ENCODE measurements at places on chromosomes 12 and 14.

- DNase-seq: no peak
These were observed 210.9 kb downstream of the MED13L start for GRCh38 chr12:116066381-116067230.

- DNase-seq: no peak
These were observed 50.1 kb upstream of the KCNA1 start for GRCh38 chr12:4859478-4860210.

DNA sequence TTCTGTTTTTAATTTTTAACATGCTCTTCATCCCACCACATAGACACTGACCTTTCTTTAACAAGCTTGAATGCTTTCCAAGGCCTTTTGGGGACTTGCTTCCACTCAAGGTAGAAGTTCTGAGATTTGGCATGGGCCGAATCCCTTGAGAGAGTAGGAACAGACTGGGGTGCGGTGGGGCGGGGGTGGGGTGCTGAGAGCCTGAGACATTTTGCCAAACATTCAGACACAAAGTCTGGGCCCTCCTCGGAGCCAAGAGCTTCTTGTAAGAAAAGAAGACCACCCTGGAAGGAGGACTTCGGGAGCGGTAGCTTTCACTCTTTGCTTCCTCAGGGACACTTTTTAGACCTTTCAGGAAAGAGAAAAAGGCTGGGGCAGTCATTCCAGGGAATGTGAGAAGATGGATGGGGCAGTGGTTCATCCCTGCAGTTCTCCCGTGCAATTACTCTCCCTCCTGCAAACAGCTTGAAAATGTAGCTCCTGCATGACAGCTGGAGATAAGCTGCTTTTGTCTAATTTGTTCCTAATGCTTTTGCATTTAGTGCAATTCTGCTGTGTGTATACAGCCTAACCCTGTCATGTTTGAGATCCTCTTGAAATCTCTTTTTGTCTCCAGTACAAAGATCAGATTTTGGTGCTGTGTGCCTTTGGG, 16.3 kb upstream of the MYO1H start:
- DNase-seq: no peak

GRCh38 chr14:104967386-104968152, 10.6 kb downstream of the AHNAK2 start:
- no peak for DNase-seq

DNA sequence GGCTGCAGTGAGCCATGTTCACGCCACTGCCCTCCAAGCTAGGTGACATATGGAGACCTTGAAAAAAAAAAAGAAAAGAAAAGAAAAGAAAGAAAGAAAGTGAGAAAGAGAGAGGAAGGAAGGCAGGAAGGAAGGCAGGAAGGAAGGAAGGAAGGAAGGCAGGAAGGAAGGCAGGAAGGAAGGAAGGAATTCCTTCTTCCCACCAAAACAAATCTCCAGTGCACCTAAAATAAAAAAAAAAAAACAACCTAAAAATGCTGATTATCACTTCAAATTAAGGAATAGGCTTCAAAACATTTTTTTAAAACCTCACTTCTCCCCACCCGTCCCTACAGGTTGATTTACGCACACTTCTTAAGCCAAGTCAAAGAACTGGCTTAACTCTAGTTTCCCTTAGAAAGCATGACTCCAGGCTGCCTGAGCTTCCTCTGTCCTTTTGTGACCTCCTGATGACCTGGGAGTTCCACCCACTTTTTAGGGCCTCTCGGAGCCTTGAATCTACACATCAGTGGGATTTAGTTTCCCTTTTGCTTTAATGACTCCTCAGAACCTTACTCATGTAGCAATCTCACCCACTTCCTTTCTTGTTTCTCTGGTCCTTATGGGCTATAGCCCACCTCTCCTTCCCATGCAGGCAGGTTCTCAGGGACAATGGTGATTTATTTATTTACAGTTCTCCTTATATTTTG, 18.6 kb downstream of the DUSP6 start:
- no peak for DNase-seq

- DNase-seq: no peak
These were observed 519.6 kb downstream of the GLT1D1 start for GRCh38 chr12:129372876-129373275.

- no peak for DNase-seq
These were observed 101.8 kb downstream of the OSBPL8 start for GRCh38 chr12:76457818-76458217.

- no peak for DNase-seq
These were observed 121.7 kb upstream of the FUT8 start for GRCh38 chr14:65290830-65291229.

DNA sequence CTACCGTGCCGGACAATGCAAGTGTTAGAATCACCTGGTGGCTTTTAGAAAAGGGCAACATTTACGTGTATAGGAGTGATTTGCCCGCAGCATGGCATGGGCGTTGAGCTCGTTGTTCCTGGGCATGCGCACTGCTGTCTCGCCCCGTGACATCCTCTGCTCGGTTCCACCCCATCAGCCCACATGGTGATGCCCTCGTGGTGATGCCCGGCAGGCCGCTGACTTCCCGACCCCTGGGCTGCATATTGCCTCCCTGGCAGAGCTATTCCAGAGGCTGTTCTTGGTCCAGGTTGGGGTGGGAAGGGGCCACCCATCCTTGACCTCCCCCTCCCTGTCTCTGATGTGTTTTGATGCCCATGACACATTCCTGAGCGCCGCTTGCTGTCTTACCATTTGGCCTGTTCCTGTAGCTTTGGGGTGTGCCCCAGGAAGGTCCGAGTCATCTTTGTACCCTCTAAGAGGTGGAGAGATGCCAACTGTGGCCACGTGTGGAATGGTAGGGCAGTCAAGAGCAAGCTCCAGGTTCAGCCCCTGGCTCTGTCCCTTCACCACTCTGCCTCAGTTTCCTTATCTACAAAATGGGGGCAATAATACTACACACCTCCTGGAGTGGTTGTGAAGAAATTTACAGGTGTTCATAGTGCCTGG, 4.8 kb downstream of the HIP1R start:
- DNase-seq: no peak

DNA sequence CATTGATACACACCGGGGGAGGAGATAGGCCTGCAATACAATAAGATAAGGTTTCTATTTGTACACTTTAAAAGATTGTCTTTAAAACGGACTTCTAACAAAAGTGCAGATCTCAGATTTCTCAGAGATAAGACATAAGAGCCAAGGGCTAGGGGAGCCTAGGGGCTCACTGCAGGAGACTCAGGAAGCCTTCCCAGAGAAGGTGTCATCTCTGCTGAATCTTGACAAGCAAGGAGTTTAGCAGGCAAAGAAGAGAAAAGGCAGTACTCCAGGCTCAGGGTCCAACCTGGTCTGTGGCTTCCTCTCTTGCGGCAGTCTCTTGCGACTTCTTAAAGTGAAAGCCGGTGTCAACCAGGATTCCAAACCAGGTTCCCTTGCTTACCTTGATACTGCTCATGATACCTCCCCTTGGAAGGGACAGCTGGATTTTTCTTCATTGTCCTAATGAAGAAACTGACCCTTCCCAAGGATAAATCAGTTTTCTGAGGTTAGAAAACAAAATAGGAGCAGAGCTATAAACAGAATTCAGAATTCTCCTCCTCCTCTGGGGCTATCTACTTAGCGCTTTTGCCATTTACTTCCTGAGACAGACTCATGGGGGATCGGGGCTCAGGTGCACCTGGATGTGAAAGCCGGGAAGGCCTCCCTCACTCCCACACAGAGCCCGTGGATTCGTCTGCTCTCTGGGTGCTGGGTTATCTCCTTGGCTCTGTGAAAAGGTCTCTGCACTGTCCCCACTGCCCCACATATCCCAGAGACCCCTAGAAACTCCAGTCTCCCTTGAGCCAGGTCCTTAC, 1.7 kb upstream of the SCNN1A start:
- no peak for DNase-seq

DNA sequence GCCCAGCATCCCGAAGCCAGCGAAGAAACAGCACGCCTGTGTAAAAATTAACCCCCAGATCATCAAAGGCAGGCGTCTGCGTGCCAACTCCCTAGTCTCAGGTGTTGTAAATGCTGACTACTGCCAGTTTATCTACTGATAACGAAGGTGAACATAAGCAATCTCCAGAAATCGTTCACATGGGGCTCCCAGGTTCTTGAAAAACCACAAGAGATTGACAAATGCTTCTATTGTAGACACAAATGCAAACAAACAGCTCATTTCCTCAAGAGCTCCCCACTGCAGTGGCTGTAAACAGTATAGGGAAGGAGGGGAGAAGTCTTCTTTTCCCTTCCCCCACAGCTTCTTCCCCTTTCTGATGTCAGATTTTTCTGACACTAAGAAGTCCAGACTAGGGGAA, 5.3 kb upstream of the PLEKHG3 start:
- DNase-seq: no peak

GRCh38 chr12:52628841-52629240, 10.5 kb upstream of the KRT73 start:
- no peak for DNase-seq

- no peak for DNase-seq
These were observed 13.7 kb upstream of the ZNF84 start for GRCh38 chr12:133023566-133023965.

- DNase-seq: no peak
These were observed 497.7 kb downstream of the FUT8 start for GRCh38 chr14:65910108-65910786.

- no peak for DNase-seq
These were observed 15.0 kb upstream of the ORAI1 start for GRCh38 chr12:121611306-121611705.

- DNase-seq: no peak
These were observed 63.2 kb downstream of the TTC9 start for GRCh38 chr14:70704960-70705359.

DNA sequence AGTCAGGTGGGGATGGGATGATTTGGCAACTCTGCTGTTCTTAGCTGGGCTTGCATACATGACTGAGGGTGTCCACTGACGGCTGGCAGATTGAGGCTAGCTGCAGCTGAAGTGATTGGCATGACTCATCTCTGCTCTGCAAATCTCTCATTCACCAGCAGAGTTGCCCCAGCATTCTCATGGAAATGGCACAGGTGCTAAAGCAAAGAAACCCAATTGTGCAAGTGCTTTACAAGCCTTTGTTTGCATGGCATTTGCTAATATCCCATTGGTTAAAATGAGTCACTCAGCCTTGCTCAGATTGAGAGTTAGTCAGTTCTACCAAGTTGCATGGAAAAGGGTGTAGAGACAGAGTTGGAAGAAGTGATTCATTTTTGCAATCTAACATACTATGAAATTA, 389.7 kb upstream of the FAR2 start:
- DNase-seq: no peak

DNA sequence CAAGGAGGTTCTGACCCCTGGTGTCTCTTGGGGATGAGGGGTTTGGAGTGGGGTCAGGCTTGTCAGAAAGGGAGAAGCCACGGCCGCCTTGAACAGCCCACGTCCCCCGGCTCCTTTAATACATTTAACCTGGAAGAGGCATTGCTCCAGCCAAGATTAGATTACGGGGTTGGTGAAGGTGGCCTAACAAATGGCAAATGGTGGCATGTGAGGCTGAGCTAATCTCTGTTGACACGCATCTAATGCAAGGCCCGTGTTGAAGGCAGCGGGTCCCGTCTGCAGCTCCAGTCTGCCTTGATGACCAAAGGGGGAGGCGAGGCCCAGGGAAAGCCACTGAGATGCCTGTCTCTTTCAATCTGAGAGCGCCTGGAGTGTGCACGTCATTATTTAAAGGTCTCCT, 673.7 kb upstream of the TBX3 start:
- DNase-seq: no peak
